ENCODE measurements at places on chromosomes 1 and 21.

DNA sequence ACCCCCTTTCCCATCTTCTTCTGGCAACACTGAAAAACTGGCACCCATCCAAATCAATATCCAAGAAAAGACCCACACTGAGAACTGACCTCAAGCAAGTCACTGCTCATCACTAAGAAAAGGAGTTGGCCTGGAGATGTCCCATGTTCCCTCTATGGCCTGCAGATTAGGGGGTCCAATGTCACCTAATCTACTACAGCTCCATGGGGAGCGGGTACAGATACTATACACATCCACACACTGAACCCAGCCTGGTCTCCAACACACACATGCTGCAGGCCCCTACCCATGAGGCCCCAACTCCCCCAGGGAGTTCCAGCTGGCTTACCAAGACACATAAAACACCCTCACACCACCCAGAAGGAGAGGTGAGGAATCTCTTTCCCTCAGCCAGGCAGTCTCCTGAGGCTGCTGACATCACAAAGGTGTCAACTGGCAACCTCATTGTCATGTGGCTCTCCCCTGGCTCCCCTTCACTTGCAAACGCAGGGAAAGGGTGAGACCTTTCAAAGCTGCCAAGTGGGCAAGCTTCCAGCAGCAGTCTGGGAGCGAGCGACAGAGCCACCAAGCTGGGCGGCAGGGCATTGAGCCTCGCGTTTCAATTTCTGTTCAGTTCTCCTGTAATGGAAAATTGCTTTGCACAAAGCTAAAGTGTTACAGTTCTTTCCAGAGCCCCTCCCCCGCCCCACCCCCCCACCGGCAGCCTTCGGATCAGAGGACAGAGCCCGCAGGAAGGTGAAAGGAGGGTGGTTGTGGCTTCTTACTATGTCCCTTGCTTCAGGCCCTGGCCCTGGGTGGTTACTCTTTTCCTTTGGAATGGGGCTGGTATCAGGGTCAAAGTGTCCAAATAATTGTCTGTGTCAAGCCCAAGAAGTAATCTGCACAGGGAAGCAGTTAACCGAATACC lies at the start of gene LRRC52:
LRRC52 (plus strand) TSS at position 469 of the 907 bp plus-strand sequence; CDS start at position 766, 297 bp downstream.
- no peak for DNase-seq

- no peak for DNase-seq
Measured at GRCh38 chr1:159935719-159936272, 9.6 kb downstream of the IGSF9 start.

DNA sequence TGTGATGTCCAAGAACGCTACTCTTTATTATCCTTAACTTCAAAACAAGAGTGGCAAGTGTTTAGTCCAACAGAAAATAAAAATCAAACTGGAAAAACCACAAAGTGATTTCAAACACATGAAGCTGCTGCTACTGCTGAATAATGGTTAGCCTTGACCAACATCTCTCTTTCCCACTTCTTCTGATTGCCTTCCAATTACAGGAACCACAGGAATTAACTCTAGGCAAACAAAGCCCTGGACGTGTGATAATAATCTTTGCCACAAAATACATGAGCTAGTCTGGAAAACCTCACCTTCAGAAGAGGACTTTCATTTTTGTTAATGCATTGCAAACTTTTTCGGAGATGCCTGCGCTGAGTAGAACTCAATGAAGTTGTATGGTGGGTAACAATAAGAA lies 48.6 kb upstream of the COL11A1 start:
- DNase-seq, result no peak

- DNase-seq, result no peak
Measured at GRCh38 chr1:53869454-53870117, 20.0 kb downstream of the YIPF1 start.

DNA sequence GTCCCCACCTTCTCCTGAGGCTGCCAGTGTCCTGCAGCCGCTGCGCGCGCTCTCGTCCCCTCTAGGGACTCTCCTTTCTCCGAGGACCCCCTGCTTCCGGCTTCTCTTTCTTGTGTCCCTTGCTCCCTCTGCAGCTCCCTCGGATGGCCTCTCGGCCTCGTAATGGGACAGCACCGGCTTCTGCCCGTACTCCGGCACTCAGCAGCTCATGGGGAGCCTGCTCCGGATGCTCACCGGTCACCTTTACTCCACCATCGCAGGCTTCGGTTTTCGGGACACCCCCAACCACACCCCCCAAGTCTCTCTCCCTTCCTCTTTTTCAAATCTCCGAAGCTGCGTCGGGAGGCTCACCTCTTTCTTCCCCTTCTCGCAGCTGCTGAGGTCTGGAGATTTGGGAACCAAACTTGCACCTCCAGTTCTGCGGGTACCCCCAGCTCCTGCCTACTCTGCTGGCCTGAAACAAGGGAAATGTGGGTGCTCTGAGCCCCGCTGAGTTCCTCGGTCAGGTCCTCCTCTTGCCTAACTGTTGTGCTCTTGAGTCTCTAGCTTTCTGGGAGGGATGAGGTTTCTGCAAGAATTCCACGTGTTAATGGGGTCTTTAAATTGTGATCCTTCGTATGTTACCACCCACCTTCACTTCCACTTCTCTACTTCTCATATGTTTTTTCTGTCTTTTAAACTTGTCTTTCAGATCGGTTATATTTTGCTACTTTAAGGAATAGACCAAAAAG lies 930 bp downstream of the CDC14A start:
- DNase-seq, result peak; percentile 18

GRCh38 chr1:172900376-172900997 lies 150.3 kb downstream of the TNFSF18 start:
- DNase-seq, result no peak

- DNase-seq, result peak; percentile 44
Measured at GRCh38 chr1:156813750-156814570, 2.7 kb downstream of the SH2D2A start.

- DNase-seq, result no peak
Measured at GRCh38 chr1:23242414-23242813, 25.1 kb upstream of the HTR1D start.

GRCh38 chr1:243267471-243267880 lies 11.6 kb downstream of the SDCCAG8 start:
- DNase-seq, result no peak

DNA sequence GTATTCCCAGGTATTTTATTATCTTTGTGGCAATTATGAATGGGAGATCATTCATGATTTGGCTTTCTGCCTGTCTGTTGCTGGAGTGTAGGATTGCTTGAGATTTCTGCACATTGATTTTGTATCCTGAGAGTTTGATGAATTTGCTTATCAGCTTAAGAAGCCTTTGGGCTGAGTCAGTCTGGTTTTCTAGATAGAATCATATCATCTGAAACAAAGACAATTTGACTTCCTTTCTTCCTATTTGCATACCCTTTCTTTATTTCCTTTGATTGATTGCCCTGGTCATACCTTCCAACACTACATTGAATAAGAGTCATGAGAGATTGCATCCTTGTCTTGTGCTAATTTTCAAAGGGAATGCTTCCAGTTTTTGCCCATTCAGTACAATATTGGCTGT lies 8.0 kb downstream of the OR2L3 start:
- no peak for DNase-seq

DNA sequence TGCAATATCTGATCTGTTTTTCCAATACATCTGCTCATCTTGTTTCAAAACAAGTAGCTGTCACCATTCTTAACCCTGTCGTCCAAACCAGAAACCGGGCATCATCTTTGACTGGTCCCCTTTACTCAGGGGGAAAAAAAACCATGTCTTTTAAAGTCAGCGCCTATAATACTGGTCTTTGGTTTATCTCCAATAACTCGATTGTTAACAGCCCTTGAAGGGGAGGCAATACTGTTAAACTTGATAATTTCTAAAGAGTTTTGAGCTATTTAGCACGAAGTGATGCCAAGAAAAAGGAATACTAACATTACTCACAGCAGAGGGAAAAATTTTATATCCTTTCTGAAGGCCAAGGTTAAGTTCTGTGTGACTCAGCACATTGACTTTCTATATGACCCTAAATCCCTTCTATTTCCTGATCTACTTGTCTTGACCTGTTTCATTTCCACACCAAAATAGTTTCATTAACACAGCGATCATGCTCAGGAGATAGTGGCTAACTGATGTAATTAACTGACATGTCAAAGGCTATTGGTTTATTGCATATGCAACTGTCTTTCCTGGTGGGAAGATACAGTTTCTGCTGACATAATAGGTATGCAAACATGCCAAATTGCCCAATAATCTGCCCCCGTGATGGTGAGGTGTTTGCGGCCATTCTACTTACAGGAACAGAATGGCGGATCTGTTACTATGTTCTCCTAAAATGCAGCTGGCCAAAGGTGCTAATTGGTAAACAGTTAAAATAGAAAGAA lies 59.1 kb downstream of the NFIA start:
- DNase-seq, result peak; percentile 63

DNA sequence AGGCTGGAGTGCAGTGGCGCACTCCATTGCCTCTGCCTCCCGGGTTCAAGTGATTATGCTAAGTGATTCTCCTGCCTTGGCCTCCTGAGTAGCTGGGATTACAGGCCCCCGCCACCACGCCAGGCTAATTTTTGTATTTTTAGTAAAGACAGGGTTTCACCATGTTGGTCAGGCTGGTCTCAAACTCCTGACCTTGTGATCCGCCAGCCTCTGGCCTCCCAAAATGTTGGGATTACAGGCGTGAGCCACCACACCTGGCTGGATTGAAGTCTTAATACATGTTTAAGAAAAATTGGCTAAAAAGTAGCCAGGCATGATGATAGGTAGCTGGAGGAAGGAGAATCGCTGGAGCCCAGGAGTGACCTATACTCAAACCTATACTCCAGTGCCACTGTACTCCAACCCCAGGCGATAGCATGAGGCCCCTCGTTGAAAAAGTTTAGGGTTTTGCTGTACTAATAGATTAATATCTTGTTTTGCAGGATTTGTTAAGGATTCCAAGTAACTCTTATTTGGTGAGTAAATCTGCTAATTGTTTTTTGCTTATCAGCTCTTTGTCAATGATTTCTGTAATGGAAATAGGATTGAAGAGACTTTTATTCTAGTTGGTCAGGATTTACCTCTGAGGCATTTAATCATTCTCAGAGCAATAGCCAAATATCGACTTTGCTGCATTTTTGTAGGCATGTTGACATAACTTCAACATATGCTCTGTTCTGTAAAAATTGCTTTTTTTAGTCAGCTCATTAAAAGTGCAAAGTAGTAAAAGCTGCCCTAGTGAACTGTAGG lies 2.0 kb downstream of the RCC1 start:
- no peak for DNase-seq

DNA sequence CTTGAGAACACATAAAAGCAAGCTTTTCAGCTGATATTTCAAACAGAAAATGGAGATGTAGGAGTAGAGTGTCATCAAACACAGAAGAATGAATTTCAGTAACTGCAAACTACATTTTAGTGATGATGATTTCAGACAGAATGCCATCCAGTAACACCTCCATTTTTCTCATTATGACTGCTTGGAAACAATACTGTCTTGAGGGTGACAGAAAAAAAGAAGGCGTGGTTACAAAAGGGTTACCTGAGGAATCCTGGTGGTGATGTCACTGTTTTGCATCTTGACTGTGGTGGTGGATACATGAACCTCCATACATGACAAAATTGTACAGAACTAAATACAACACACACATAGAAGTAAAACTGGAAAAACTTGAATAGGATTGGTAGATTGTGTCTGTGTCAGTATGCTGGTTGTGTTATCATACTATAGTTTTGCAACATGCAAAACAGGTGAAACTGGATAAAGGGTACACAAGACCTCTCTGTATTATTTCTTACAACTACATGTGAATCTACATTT lies 375.9 kb downstream of the PTBP2 start:
- DNase-seq, result no peak

GRCh38 chr1:237341391-237341790 lies 299.4 kb downstream of the RYR2 start:
- no peak for DNase-seq

DNA sequence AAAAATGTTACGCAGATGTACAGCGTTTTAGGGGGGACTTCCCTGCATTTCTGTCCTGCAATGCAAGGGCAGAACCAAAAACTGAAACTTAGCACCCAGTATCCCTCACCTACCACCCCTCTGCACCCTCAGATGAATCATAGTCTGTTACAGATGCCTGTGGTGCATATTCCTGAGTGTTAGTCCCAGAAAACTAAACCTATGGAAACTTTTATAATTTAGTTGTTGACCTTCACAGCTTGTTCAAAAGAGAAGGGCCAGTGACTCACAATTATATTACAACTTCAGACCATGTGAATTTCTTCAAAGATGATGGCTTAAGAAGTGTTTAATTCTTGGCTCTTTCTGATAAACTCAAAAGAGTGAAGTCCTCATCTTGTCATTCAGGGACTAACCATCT lies 5.8 kb downstream of the PTGER3 start:
- no peak for DNase-seq

DNA sequence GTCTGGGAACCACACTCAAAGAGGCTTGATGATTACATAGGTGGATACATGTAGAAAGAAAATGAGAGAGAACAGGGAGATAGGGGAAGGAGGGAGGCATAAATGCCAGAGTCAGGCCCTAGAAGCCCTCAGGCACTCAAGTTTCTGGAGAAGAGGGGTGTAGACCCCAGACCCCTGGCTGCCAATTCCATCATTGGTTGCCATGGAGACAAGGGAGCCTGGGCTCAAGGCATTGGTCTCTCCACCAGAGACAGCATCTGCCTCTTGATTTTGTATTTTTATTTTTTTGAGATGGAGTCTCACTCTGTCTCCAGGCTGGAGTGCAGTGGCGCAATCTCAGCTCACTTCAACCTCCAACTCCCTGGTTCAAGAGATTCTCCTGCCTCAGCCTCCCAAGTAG lies 114.3 kb upstream of the GRIK3 start:
- DNase-seq, result no peak

GRCh38 chr1:170520601-170521000 lies 11.4 kb upstream of the GORAB start:
- no peak for DNase-seq

DNA sequence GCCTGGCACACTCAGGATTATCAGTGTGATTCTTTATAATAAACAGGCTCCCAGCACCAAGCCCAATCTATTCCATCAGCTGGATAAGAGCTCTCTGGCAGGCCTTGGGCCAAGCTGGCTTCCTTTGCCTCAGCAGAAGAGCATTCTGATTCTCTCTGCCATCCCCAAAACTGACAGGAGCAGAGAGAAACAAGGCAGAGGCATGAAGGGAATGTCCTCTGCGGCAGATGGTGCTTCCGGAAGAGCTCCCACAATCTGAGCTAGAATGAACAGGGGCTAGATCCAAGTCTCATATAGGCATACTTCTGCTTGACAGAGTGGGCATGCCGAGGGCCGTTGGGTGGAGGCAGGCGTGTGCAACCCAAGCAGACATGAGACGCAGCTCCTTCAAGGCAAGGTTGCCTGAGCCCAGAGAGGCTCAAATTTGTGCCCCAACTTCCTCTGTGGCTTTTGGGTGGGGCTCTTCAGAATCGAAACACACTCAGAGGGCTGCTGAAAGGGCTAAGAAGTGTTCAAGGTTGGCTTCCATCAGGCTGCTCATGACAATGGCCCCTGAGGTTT lies 4.0 kb downstream of the CAPN2 start:
- no peak for DNase-seq

GRCh38 chr1:10940451-10940804 lies 72.0 kb upstream of the TARDBP start:
- DNase-seq, result no peak

DNA sequence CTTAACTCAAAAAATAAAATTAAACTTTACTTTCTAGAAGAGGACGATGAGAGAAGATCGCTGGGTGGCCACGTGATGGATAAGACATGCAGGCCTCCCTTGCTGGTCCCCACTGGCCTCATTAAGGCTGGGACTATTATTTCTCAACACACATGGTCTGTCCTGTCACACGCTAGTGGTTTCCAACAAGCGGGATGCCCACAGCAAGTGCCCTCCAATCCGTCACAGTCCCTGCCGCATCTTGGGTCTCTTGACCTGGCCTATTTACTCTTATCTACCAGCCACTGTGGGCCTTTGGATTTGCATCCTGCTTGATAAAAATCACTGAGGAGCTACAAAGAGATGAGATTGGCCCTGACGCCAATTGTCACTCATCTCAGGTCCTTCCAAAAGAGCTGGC lies 30.0 kb downstream of the CAPZB start:
- DNase-seq, result no peak
